ENCODE measurements at places on chromosomes 16 and 17.

DNA sequence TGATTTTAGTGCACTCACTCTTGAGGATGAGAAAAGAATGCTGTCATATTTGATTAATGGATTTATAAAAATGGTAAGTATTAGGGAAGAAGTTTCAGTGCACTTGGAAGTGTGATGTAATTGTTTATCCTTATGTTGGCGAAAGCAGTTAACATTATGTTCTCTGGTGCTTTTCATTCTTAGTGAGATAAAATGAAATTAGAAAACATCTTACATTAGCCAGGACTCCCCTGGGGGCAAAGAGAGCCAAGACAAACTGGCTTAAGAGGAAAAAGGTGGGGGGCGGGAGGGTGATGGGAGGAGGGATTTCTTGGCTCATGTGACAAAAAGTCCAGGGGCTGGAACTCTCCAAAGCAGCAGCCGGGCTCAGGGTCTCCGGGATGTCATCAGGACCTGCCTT is 73.2 kb downstream of the KNOP1 start:
- DNase-seq, result no peak

DNA sequence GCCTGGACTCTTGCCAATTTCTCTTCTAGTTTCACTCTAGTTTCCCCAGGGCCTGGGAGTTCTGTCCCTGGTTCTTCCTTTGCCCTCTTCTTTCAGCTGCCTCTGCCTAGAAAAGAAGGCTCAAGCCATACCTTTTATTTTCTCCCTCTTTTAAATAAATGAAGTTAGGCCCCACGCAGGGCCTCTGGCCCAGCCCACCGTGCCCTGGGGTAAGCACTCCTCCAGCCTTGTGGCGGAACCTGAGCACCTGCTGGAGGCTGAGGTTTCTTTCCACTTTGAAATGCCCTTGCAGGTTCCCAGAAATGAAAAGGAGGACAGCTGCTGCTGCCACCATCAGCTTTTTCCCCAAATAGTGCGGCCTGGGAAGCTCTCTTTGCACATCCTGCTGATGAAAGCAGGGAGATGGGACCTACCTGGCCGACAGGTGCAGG is 139.4 kb downstream of the CCDC182 start:
- DNase-seq, result peak; percentile 55

DNA sequence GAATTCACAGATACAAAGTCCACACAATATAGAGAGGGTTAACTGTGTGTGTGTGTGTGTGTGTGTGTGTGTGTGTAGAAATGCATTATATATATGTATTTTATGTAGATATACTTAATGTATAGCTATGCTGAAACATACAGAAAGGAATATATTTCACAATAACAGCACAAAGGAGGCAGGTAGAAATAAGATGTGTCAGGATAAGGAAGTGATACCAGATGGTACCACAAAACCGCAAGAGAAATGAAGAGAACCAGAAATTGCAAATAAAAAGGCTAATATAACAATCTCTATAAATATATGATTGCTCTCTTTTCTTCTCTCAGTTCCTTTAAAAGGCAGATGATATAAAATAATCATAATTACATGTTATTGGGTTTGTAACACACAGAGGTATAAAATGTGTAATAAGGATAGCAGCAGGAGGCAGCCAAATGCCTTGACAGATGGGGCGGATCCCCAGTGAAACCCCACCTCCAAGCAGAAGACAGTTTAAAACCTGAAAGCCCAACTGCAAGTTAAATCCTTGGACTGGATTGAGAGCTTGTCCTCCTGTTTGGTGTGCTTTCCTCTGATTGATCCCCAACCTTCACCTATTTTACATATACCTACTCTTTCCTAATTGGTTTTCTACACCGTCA is 365.4 kb upstream of the C16orf82 start:
- no peak for DNase-seq

- no peak for DNase-seq
These were observed 31.3 kb upstream of the MPHOSPH6 start for GRCh38 chr16:82201351-82201750.

- no peak for DNase-seq
These were observed 3.1 kb downstream of the CBLN1 start for GRCh38 chr16:49278567-49278827.

DNA sequence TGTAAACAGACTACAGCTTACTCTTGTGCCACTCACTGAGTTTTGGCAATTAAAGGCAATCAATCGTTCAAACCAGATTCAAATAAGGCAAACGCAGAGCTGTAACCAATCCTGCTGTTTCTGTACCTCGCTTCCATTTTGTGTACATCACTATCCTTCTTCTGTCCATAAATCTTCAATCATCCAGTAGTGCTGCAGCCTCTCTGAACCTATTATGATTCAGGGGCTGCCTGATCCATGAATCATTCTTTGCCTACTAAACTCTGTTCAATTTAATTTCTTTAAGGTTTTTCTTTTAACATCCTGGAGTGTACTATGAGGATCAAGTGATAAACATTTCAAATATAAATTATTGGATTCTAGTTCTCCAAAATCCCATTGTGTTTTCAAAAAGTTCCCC is 93.9 kb downstream of the CEP112 start:
- no peak for DNase-seq

GRCh38 chr16:57367116-57367752 is 5.1 kb upstream of the CX3CL1 start:
- no peak for DNase-seq

DNA sequence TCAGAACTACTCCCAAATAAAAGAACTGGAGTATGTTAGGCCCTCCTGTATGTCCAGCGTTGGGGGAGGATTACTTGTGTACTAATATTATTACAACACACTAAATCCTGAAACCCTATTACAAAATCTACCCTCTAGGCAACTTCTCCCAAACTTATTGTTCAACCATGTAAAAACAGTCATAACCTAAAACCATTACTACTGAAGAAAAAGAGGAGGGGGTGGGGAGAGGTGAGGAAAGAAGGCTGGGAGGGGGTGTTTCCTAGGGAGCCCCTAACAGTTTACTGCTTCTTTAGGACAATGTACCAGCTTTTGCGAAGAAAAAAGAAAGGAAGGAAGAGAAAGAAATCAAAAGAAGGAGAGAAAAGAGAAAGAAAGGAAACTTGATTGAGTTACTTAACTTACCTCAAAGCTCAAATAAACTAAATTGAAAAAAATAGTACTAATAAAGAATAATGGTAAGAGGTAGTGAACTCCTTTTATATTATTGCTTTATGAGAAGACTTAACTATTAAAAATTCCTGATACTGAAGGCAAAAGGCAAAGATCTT is 2.3 kb downstream of the SALL1 start:
- no peak for DNase-seq

DNA sequence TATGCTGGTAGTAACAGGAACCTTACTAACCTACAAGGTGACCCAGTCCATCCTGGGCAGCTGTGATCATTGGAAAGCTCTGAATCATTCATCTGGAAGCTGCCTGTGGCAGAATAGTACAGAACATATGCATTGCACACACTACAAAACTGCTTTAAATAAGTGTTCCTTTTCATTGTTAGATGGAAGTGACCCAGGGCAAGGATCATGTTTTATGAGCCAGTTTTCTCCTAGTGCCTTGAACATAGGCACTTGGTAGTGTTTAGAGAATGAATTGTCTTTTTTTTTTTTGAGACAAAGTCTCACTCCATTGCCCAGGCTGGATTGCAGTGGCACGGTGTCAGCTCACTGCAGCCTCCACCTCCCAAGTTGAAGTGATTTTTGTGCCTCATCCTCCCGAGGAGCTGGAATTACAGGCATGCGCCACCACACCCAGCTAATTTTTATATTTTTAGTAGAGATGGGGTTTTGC is 55.4 kb downstream of the TENT4B start:
- no peak for DNase-seq

DNA sequence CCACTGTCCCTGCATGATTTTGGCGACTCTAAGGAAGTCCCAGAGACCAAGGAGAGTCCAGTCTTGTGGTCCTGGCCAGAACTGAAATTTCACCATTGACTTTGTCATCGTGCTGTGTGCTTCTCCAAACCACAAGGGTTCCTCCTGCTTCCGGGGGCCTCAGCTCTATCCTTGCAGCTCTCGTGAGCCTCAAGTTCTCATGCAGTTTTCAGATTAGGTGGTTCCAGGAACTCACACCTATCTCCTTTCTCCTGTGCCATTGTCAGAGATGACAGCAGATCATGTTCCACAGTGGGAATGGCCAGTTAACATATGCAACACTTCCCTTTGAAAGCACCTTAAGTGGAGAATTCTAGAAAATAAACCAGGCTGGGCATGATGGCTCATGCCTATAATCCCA is 97.9 kb upstream of the CRHR1 start:
- DNase-seq, result no peak

DNA sequence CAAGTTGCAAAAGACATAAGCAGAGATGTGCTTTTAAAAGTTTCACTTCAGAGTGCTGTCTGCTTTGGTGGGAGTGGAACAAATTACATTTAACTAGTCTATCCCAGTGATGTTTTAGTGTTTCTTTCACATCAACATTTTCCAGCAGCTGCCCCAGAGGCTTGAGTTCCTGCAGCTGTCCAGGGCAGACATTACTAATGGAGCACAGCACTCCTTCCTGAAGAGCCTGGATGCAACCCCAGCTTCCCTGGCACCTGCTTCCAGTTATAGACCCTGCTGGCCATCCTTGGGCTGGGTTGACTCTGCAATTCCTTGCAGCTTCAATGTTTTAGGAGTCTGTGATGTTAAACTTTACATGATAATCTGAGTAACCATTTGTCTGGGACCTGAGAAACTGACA is 61.4 kb upstream of the PIRT start:
- DNase-seq, result no peak

DNA sequence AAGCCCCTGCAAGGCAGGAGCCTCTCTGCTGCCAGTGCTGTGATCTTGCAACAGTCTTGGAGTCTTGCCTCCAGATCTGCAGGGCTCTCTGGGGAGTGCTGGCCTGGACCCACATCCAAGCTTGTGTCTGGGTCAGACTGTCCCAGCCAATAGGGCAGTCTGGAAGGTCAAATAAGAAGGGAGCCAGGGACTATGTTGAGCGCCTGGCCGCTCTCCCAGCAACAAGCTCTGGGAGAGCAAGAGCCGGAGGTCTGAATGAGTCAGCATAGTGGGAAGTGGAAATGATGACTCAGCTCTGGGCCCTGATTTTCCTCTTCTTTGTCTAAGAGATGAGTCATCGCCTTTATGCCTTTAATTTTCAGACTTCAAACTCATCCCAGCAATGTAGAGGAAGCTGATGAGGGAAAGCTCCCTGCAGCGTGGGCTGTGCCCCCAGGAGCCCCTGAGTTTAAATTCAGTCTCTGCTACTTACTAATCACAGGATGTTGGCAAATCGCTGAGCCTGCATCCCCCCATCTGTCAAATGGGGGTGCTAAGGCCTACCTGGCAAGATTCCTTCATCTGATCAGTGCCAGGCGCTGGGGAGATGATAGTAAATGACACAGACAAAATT is 43.6 kb upstream of the HAPSTR1 start:
- no peak for DNase-seq

GRCh38 chr17:64648234-64648633 is 13.9 kb downstream of the SMURF2 start:
- no peak for DNase-seq

- no peak for DNase-seq
These were observed 8.3 kb upstream of the RAB5C start for GRCh38 chr17:42163113-42163512.

- DNase-seq, result no peak
These were observed 92.8 kb upstream of the PMFBP1 start for GRCh38 chr16:72264771-72265170.

DNA sequence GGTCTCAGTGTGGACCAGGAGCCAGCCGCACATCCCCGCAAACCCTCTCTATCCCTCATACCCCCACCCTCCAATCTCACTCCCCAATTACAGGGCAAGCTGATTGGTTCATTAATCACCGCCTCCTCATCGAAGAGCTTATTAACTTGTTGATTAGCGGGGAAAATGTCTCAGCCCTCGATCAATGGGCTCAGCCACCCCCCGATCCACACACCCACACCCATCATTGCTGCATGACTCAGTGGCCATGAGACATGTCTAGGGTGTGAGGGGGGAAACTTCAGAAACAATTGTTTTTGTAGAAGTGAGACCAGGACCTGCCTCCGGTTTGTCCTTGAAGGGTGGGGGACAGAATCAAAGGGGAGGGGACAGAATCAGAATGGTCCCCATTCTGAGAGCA is 2.5 kb upstream of the PYY start:
- DNase-seq, result no peak

DNA sequence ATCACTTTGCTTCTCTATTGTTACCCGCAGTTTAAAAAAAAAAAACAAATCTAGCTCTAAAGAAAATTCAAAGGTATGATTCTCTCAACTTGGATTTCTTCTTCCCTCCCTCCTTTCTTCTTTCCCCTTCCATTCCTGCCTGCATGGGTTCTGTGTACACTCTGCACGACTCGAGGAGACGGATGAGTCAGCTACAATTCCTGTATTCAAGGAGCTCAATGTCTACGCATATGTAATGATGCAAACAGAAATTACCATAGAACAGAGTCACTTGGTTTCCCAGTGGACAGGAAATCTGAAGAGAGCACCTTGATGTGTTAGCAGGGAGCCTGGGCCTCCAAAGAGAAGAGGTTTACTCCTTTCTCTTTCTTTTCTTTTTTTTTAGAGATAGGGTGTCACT is 92.3 kb downstream of the VPS53 start:
- DNase-seq, result no peak

GRCh38 chr16:26197707-26198106 is 505.9 kb downstream of the HS3ST4 start:
- DNase-seq, result no peak

DNA sequence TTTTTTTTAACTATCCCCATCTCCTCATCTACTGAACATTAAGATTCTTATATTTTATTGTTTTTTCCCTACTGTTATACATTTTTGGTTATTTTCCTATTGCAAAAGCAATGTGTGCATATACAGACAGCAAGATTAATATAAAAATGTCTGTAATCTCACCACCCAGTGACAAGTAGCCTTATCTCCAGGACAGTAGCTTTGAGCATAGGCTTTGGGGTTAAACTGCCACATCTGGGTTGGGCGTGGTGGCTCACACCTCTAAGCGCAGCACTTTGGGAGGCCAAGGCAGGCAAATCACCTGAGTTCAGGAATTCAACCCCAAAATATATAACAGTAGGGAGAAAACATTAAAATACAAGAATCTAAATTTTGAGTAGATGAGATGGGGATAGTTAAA is 27.4 kb upstream of the SSTR2 start:
- DNase-seq, result no peak

DNA sequence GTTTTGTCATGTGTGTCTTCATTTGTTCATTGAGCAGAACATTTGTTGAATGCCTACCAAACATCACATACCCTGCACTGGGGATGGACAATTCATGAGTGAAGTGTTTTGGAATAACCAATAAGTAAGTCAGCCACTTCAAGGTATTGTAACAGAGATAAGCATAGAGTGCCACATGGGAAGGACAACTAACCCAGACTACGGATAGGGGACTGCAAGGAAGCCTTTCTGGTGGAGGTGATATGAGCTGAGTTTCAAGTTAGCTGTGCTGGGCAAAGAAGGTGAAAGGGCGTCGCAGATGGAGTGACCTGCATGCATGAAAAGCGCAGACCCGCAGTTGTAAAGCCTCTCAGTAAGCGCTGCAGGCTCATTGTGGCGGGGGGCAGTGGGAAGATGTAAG is 78.8 kb downstream of the TNRC6C start:
- DNase-seq, result no peak

- no peak for DNase-seq
These were observed 225.4 kb downstream of the SEC14L1 start for GRCh38 chr17:77366206-77366557.

Measured in naive thymus-derived CD4-positive, alpha-beta T cell (primary cell).